ENCODE measurements at places on chromosomes 3 and 15.

DNA sequence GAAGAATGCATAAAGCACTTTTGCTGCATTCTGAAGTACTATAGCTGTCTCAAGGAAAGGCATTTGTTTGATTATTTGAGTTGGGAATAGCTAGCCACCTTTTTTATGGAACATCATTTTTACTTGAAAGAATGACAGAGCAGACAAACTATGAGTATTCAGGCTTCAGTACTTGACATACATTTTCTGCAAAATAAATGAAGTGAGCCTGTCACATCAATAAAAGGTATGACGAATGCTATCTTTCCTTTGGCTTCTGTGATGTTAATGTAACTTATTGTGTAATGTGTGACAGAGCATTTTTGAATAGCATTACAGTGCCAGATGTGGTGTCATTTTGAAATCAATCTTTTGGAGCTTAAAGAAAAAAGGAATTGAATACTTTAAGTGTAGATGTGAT lies 440.3 kb upstream of the ONECUT1 start:
- DNase-seq = no peak

DNA sequence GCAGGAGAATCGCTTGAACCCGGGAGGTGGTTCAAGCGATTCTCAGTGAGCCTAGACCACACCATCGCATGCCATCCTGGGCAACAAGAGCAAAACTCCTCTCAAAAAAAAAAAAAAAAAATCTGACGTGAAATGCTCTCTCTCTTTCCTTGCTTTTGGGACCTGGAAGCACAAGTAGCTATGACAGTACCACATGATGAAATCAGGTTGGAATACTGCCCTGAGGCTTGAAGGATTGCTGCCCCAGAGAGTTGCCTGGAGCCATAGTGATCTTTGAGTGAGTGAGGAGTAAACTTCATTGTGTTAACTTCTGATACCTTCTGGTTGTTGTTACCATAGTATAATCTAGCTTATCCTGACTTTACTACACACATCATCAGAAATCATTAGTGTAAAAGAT lies 23.3 kb downstream of the AKAP13 start:
- DNase-seq = no peak

GRCh38 chr3:196757876-196758739 lies 18.5 kb downstream of the PAK2 start:
- DNase-seq = no peak

DNA sequence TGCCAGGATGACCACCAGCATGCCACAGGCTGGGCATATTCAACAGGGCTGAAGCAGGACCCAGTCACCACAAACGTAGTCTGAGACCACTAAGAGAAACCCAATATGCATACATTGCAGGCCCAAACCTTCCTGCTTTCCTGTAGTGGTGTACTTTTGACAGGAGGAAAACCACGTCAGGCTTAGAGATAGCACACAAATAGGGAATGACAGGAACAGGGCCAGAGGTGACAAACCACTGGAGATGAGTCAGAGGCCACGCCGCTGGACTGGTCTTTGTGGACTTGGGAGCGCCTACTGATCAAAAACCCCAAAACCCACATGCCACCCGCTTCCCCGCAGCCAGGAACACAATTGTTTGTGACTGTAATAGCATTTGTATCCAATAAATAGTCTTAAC lies 3.6 kb upstream of the EFCAB12 start:
- no peak for DNase-seq

DNA sequence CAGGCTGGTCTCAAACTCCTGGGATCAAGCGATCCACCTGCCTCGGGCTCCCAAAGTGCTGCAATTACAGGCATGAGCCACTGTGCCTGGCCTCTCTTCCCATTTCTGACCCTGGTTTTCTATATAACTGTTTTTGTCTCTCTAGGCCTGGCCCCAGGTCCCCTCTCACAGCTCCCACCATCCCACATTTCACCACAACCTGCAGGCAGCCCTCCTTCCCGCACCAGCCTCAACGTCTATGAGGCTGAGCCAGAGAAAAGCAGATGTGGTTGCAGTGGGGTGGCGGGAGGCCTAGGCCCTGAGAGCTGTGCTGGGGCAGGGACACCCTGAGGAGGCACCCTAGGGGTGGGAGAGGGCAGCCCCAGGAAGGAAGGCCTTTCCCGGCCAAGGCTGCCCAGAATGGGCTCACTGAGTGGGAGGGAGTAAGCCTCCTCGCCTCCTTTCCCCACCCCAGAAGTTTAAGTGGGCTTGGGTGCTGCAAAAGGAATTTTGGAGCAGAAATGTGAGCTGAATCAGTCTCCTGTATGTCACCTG lies 99.7 kb downstream of the LSM3 start:
- DNase-seq = no peak

DNA sequence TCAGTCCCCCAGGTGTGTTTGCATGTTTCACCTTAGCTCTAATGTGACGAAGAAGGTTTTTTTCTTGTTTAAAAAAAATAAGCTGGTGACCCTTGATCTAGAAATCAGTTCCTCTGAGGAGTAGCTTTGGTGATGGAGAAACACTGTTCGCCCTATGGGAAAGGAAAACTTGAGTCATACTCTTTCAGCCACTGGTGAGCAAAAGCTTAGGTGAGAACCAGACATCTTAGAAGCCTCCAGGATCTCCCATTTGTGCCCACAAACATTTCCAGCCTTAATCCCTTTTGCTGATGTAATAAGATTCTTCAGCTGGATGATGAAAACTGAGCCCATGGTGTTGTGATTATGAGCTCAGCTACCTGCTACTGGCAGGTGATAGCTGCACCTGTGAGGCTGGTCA lies 37.8 kb downstream of the SLC27A2 start:
- DNase-seq = no peak

DNA sequence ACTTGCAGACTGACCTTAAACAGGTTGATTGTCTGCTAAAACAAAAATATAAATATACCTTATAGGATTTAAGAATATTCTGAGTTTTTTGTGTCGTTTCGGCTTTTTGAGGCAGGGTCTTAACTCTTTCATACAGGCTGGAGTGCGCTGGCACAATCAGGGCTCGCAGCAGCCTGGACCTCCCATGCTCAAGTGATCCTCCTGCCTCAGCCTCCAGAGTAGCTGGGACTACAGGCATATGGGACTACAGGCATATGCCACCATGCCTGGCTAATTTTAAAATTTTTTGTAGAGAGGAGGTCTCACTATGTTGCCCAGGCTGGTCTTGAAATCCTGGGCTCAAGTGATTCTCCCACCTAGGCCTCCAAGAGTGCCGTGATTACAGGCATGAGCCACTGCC lies 113.9 kb downstream of the TCF12 start:
- DNase-seq = no peak
